ENCODE measurements at places on chromosomes 5 and 9.
A peak's percentile ranks its signal among the peaks of the same experiment; 100 is the strongest.

DNA sequence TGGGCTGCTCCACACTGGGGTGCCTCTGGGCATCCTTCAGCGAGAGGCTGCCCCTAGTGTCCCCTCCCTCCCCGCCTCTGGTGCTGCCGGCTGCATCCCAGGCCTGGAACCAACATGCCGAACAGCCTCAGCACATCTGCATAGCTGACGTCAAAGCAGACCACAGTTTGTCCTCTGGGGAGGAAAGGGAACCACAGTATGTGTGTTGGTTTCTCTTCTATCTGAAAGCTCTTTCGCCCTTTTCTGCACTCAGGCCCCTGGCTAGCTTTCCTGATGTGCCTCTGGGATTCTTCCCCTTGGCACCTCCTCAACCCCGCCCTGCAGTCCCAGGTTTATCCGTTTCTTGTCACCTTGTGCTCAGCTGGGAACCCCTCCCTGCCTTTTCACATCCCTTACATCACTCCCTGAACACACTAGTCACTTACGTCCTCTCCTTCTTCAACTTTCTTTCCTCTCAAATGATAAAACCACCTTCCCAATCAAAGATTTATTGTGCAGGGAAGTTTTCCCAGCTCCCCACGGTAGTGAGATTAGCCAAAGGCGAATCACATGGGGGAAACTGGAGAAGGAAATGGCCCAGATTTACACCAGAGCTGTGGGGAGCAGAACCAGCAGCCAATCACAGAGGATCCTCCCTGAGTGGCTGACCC is 35.5 kb upstream of the B4GALT1 start:
- peak; percentile 81 for DNase-seq

GRCh38 chr5:138629392-138629791 is 54.2 kb upstream of the HSPA9 start:
- no peak for DNase-seq

GRCh38 chr5:17235731-17236330 is 18.4 kb downstream of the BASP1 start:
- no peak for DNase-seq

- DNase-seq: no peak
These were observed 12.8 kb downstream of the PTAR1 start for GRCh38 chr9:69746859-69747560.
